ENCODE measurements at places on chromosomes 16 and 17.
A peak's percentile ranks its signal among the peaks of the same experiment; 100 is the strongest.

DNA sequence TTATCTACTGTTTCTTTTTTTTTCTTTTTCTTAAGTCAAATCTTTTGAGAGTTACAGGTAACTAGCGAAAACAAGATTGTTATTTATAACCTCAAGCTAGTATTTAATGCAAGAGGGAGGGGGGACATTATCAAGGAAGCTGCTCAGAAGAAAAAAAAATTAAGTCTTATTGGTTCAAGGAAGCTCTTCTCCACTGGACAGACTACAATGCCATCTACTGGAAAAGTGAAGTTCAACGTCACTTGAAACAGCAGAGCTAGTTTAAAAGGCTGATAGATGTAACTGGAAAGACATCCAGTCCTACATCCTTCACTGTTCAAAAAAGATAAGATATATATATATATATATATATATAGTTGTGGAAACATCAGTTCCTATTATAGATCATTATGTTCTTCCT lies 418.0 kb upstream of the PSMD7 start:
- no peak for DNase-seq

GRCh38 chr16:69863401-69864281 lies 87.5 kb upstream of the CLEC18A start:
- DNase-seq = no peak

DNA sequence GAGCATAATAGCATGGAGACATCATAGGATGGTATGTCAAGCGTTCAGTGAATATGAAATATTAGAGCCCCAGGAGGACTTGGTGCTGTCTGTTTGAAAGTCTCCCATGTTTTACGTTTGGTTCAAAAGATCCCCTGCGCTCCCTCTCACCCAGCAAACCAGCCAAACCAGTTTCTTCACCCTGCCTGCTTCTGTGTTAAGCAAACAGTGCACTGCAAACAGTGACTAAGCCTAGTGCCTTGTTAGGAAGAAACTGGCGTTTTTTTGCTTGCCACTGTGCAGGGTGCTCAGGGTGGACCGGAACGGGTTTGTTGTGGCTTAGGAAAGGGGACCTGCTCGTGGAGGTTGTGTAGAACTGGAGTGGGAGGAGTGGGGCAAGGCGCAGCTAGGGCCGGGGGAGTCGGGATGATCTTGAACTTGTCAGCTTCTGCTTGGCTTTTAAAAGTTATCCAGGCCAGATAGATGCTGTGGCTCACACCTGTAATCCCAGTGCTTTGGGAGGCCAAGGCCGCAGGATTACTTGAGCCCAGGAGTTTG lies 7.7 kb downstream of the CDH1 start:
- no peak for DNase-seq

- DNase-seq = peak; percentile 17
Measured at GRCh38 chr17:18848501-18848900, 9.4 kb upstream of the PRPSAP2 start.

DNA sequence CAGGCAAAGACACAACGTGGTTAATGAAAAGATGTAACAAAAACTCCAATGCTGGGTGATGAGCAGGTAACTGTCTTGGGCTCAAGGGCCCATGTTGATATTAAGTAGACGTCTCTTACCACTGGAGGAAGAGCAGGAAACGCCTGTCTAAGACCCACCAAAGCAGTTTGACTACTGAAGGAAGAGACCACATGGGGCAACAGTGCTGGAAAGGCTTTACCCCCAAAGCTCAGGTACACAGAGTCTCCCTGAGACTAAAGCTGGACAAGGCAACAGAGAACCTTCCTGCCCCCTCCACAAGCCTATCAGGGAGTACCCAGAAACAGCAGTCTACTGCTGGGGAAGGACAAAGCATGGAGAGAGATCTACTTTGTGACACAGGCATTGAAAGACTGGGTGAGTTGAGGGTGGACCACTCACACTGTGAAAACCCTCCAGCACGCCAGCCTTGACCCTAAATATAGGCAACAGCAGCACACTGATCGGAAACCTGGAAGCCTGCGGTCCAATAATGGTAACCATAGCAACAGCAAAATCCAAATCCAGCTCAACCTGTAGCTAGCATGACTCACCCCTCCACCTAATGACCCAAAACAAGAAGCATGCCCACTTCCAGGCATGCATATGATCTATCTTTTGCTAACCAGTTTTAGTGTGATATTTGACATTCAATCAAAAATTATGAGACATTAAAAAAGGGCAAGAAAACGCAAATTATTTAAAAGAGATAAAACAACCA lies 270.5 kb upstream of the SDK2 start:
- no peak for DNase-seq

GRCh38 chr17:65820306-65820705 lies 258.9 kb upstream of the AXIN2 start:
- DNase-seq = no peak

DNA sequence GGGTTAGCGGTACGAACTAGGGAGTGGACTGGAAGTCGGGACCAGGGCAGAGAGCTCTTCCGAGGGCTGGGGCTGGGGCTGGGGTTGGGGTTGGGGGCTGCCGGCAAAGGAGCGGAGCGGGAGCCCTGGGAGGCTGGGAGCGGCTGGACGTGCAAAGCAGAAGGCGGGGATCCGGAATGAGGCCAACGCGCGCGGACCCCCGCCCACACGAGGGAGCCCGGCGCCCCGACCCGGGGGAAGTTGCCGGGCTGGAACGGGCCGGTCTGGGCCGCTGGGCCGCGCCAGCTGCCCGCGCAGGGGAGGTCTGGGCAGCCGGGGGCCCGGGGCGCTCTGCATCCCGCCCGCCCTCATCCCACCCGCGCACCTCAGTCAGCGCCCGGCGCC lies 323 bp downstream of the ST3GAL2 start:
- DNase-seq = no peak

GRCh38 chr16:379183-379960 lies 2.4 kb downstream of the PGAP6 start:
- no peak for DNase-seq

GRCh38 chr17:8126491-8127066 lies 2.7 kb upstream of the HES7 start:
- DNase-seq = peak; percentile 84

DNA sequence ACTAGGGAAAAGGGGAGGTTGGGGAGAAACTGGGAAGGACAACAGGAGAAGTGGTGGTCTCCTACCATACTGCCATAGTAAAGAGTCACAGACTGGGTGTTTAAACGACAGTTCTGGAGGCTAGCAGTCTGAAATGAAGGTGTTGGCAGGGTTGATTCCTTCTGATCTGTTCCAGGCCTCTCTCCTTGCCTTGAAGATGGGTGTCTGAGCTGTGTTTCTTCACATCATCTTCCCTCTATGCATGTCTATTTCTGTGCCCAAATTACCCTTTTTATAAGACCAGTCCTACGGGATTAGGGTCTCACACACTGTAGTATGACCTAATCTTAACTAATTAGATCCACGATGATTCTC lies 79.8 kb upstream of the TMEM97 start:
- no peak for DNase-seq

DNA sequence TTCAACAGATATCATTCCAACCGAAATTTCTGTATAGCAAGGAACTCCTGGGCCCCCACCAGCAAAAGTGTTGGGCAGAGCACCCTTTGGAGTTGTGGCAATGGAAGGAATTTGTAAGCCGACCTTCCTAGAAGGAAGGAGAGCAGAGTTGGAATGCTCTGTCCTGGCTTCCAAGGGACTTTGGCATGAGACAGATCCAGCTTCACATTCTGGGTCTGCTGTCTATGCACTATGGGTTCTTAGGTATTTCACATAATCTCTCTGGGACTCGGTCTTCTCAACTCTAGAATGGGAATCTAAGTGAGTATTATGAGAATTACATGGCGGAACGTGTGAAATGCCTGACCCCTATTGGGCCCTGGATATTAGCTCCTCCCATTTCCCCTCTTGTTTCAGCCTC lies 63.2 kb upstream of the MARCHF10 start:
- DNase-seq = no peak

- DNase-seq = no peak
Measured at GRCh38 chr16:23700509-23700908, 12.5 kb downstream of the ERN2 start.

DNA sequence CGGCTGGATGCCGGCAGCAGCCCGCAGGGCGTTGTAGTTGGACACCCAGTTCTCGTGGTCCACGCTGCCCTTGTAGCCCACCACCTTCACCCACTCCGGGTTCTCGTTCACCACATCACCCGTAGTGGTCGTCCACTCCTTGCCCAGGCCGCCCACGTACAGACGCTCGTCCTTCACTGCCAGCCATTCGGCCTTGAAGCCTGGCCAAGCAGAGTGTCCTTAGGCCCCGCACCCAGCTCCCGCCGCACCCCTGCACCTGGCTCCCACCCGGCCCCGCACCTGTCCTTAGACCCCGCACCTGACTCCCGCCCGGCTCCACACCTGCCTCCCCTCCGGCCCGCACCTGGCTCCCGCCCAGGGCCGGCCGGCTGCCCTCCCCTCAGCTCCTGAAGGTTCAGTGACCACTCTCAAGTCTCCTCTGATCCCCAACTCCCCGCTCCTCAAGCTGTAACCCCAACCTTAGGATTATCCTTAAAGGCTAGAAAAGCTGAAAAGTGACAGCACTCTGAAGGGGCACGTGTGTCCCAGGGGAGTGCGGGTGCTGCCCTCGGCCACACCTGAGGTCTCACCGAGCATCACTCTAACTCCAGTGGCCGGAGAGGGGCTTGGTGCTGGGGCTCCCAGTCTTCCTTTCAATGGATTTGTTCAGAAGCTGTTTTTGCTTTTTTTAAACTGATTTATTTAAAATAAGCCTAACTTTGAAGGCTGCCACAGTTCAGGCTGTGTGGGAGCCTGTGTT lies 14.4 kb downstream of the CANT1 start:
- DNase-seq = no peak

DNA sequence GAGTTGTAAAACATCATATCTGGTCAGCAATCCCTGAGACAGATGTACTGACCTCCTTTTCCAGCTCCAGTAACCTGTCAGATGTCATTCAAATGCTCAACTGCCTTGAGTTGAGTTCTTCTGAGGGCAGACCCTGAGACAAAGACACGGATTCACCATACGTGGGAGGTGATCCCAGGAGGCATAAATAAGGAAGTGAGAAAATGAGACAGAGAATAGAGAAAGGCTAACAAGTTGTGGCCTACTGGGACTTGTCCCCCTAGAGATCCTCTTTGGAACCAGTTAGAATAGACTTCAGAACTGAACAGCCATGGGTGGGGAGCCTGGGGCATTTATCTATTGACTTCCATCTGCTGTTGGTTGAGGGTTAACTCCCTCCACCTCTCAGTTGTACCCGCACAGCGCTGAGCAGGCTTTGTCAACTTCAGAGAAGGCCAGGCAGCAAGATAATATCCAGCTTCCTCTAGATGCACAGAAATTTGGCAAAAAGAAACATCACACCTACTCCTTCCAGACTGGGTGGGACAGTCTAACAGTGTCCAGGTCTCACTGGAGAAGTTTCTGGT lies 123.0 kb upstream of the DYNLRB2 start:
- DNase-seq = no peak

DNA sequence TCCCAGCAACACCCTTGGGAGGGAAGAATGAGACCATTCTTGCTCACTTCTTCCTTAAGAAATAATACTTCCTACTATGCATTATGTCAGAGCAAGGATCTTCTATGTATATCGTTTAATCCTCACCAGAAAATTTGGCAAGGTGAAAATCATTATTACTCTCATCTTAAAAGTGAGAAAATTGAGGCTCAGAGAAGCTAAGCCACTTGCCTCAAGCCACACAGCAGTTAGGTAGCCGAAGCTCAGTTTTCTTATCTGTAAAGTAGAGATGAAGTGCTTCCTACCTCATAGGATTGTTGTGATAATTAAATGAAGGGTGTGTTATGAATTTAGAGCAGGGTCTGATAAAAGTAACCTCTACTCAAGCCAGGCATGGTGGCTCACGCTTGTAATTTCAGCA lies 368.9 kb upstream of the ASIC2 start:
- DNase-seq = no peak

DNA sequence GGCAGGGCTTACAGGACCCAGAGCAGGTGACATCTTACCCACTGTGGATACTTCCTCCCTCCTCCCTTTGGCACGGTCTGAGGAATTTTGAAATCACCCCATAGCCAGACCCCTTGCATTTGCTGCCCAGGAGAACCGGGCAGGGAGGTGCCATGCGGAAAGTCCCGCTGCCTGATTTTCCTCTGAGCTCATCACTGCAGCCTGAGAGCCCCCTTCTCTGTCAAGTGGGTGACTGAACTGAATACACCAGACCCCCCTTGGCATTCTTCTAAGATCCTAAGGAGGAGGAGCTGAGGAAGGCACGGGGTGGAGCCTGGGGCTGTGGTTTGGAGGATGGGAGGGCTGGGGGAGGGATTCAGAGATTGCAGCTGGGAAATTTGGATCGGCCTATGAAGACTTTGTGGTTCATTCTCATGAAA lies 173.4 kb downstream of the RAB11FIP4 start:
- no peak for DNase-seq

- no peak for DNase-seq
Measured at GRCh38 chr17:74097450-74098135, 105.9 kb upstream of the RPL38 start.

- DNase-seq = no peak
Measured at GRCh38 chr16:81004646-81005353, 1.9 kb downstream of the CMC2 start.

- no peak for DNase-seq
Measured at GRCh38 chr16:13554643-13555042, 365.3 kb upstream of the ERCC4 start.

- peak; percentile 9 for DNase-seq
Measured at GRCh38 chr16:21265104-21265837, 12.8 kb downstream of the CRYM start.

GRCh38 chr16:89113661-89114060 lies 20.0 kb downstream of the ACSF3 start:
- no peak for DNase-seq

DNA sequence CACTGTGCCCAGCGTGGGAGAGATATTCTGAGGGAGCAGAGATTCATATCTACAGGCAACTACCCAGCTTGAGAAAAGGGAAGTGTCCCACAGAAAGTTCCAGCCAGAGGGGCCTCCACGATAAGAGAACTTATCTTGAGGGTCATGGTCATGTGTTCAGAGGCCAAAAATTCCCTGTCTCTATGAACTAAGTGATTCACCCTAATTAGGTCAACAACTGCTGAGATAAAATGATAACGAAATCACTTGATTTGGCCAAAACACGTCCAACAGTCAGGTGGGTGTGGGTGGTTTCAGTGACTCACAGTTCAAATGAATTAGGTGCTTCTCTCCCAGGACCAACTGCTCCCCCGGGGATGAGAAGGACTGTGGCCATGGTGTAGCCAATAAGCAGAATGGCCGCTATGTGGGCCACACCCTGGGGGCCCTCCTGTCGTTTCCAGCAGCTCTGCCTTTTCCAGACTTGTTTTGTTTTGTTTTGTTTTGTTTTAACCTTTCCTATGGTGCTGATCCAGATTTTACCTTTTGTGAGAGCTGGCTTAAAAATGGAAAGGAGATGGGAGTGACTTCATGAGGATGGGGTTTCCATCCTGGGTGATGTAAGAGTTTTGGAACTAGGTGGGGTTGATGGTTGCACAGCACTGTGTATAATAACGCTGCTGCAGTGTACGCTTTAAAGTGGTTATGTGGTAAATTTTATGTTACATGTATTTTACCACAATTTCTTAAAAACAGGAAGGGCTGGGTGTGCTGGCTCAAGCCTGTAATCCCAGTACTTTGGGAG lies 8.7 kb downstream of the DNAI2 start:
- DNase-seq = peak; percentile 74

- no peak for DNase-seq
Measured at GRCh38 chr17:252456-252855, 71.0 kb upstream of the DOC2B start.
